ENCODE measurements at places on chromosomes 1 and 21.

DNA sequence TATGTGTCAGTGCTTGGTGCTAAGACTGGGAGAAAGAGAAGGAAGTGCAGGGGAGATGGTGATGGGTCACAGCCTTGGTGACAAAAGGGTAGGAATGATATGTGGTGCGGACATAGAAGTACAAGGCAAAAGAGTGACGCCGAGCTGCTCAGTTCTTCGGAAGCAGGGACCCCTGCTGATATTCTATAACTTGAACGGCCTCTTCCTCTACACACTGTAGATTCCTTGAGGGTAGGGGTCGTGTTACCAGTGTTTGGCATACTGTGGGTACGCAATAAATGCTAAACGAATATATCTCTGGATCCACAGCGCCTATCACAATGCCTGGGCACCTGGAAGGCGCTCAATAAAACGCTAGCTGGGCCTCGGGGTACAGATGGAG, 488 bp downstream of the DBT start:
- no peak for DNase-seq

- no peak for DNase-seq
These were observed 672.6 kb upstream of the NEGR1 start for GRCh38 chr1:72954943-72955342.

DNA sequence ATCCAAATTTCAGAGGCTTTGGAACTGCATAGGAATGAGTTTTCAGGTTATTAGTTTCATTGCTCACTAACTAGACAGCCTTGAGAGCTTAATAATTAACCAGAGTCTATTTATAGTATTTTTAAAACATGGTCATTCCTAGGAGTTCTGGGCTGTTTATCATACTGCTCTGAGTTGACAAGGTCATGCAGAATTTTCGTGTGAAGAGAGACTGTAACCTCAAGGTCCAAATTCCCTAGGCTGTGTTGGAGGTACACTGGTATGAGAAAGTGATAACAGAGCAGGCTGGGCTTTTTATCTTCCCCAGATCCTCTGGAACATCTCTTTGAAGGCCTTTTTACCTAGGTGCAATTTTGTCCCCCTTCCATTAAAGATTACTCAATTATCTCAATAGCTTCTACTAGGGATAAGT, 736.3 kb downstream of the LTN1 start:
- no peak for DNase-seq

DNA sequence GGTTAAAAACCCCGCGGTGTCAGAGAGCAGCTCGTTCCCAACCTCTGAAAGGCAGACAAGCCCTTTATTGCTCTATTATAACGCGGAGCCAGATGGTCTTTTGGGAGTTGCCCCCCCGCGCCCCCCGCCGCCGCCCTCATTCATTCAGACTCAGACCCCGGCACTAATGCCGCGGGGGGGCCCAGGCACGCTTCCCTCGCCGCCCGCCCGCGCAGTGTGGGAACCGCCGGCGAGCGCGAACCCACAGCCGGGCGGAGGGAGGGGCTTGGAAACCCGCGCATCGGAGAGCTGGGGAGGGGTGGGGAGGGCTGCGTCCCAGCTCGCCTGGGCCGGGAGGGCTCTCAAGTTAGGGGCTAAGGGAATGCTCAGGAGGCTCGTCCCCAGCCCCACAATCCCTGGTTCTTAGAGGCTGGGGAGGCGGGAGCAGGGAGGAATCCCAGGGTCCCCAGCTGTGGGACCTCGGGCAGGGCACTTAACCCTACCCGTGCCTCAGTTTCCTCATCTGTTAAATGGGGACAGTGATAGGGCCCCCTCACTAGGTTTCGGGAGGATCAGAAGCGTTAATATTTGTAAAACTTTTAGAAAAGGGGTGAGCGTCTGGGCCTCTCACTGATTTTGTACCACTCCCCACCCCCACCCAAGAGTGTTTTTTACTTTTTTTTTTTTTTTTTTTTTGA, 10.9 kb upstream of the HES5 start:
- no peak for DNase-seq

DNA sequence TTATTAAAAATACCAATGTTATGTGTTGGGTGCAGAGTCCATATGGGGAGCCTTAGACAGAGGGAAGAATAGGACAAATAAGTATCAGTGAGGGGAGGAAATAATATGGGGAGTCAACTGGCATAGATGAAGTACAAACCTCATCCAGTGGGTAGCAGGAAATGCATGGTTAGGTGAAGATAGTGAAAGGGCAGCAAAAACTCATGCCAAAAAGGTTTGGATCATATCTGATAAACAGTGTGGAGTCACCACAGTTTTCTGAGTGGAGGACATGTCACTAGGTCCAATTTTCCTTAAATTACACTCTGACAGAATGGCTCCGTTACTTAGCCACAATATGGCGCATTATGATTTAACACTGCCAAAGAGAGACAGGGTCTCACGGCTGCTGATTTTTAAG, 10.3 kb downstream of the DUSP23 start:
- no peak for DNase-seq

- DNase-seq, result no peak
These were observed 1.4 kb upstream of the RABIF start for GRCh38 chr1:202890392-202890791.

DNA sequence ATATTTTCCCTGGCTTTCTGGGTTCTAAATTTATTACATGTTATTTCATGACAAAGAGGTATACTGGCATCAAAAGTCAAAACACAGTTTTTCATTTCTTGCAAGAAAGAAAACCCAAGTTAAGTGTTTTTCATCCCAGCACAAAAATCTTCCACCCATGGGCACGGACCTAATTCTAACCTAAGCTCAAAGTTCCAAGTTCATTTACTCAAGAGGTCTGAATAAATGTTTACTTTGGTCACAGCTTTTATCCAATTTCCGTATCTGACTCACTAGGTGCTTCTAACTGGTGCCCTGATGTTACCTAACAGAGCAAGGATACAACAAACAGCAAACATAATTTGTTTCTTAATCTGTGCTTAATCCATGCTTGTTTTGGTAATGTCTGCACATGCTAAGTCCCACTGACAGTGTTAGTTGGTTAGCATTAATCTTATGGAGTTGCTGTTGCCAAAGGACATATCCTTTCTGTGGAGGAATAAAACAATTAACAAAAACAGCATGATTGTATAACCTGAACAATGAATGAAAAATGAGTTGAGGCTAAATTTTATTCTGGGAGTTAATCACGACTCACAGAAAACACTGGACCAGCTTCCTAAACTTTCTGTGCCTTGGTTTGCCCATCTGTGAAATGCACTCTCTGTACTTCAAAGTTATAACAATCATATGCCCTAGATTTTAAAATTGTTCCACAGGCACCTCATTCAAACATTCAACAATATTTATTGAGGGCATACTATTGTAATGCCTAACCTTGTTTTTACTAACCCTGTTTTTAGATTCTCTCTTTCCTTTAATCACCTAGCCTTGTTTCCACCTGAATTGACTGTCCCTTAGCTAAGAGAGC, 4.2 kb upstream of the CHD1L start:
- no peak for DNase-seq

DNA sequence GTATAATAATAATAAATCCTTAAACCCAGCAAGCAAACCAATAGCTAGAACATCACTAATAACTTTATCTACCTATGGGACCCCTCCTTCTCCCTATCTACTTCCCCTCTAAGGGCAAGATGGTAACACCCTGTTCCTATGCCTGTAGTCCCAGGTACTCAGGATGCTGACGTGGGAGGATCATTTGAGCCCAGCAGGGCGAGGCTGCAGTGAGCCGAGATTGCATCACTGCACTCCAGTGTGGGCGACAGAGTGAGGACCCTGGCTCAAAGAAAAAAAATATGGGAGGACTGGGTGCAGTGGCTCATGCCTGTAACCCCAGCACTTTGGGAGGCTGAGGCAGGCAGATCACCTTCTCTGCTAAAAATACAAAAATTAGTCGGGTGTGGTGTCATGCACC, 143.1 kb upstream of the SLC45A1 start:
- DNase-seq, result no peak

GRCh38 chr1:168394858-168395257, 114.2 kb downstream of the TBX19 start:
- DNase-seq, result no peak

DNA sequence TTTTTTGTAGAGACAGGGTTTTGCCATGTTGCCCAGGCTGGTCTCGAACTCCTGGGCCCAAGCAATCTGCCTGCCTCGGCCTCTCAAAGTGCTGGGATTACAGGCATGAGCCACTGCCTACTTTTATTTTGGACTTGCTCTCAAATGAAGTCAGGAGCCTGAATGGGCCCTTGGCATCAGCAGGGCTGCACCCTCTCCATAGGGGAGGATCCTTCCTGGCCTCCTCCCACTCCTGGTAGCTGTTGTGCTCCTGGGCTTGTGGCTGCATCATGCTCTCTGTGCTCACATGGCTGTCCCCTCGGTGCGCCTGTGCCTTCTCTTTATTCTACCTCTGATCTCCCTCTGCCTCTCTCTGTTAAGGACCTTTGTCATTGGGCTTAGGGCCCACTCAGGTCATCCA, 46.4 kb upstream of the DISP3 start:
- no peak for DNase-seq

DNA sequence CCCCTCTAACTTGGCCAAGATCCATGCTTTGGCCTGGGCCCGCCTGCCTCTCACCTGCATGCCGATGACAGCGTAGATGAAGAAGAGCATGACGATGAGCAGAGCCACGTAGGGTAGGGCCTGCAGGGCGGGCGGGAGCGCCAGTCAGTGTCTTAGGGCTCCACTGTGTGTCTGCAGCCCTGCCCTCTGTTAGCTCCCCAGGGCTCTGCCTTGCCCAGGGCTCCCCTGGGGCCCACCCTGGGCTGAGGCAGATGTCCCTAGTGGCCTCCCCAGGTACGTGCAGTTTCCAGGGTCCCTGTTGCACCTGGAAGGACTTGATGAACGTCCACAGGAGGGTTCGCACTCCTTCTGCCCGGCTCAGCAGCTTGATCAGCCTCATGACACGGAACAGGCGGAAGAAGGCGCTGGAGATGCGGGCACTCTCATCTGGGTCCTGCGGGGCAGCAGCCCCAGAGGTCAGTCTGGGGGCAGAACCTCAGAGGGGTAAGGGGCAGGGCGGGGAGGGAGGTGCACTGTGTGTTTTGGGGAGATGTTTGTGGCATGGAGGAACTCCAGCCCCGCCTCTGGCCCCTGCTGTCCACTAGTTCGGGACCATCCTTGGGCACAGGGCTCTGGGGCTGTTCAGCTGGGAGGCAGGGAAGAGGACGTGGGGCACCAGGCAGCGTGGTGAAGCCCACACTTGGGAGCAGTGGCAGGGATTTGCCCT, 29.8 kb upstream of the KIF21B start:
- DNase-seq, result no peak

DNA sequence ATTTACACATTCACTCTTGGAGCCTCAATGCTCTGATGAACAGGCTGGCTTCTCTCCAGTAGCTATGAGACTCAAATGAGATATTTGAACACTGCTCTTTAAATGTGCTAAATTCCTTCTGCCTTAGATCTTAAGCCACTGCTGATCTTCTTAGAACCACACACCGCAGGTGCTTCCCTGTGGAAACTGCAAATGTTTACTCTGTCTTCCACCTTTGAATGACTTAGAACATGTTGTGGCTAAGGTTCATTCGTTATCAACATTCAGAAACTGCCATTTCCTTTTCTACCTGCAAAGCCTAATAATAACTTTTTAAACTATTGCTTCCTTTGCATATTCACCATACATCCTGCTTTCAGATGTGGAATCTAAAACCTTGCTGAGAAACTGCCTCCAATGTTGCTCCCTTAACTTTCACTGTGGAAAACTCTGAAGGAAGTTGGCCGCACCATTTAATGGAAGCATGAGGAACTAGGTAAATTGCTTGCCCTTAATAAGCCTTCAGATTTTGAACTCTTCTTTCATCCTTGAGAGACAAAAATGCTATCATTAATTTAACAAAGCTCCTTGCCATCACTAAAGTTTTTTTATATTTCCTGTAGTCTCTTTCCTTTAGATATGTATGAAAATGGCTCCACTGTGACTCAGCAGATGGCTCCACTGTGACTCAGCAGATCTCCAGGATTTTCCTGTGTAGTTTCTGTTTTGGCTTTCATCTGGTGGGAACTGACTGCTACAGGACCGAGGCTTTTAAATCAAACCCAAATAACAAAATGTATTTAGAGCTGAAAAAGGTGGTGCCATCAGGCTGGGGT, 143.8 kb downstream of the TNFSF18 start:
- peak; percentile 10 for DNase-seq

GRCh38 chr1:234499119-234499942, 20.4 kb upstream of the TARBP1 start:
- peak; percentile 71 for DNase-seq

DNA sequence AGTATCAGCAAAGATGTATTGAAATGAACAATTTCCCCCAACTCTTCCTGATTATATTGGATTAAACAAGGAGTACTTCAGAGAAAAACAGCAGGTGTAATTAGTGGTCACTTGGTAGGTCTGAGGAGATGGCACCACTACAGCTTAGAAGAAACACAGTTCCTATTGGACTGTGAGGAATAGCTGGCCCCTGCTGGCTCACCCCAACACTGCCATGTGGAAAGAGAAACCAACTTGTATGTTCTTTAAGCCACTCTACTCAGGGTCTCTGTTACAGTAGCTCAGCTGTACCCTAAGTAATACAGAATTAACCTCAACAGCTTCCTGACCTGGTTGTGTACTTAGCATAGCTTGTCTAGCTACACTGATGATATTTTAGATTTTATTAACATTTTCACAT, 26.5 kb upstream of the MTR start:
- DNase-seq, result no peak

GRCh38 chr1:200802042-200802441, 63.3 kb downstream of the CAMSAP2 start:
- no peak for DNase-seq

- DNase-seq, result no peak
These were observed 102.1 kb downstream of the XCL2 start for GRCh38 chr1:168441745-168442144.
